ENCODE measurements at places on chromosomes 3 and 15.

DNA sequence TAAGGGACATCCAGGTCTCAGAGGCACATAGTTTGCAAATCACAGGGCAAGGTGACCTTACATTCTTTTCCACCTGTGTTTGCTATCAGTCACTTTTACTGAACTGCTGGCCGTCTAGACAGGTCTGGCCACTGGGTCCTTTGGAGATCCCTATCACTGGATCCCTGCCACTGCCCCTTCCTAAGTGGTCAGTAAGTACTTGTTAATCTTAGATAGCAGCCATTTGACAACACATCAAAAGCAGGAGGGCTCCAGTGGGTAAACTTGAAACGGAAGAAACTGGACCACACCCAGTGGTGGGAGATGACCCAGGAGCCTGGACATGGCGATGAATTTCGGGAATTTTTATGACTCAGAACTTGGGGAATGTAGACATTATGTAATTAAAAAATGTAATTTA lies 28.9 kb upstream of the RASGRP1 start:
- H3K27me3 ChIP-seq = peaks cover 18% of the 10 kb centered on the region
- no peak for DNase-seq
- no peaks in the 10 kb centered on the region for H3K36me3 ChIP-seq
- H3K27ac ChIP-seq = no peak overlapping the region
- no peak overlapping the region for H3K4me3 ChIP-seq

GRCh38 chr3:4596612-4597011 lies 103.5 kb downstream of the ITPR1 start:
- DNase-seq = no peak
- H3K4me3 ChIP-seq = no peak overlapping the region
- H3K36me3 ChIP-seq = no peaks in the 10 kb centered on the region
- H3K4me1 ChIP-seq = no peaks in the 10 kb centered on the region
- H3K27ac ChIP-seq = no peak overlapping the region

DNA sequence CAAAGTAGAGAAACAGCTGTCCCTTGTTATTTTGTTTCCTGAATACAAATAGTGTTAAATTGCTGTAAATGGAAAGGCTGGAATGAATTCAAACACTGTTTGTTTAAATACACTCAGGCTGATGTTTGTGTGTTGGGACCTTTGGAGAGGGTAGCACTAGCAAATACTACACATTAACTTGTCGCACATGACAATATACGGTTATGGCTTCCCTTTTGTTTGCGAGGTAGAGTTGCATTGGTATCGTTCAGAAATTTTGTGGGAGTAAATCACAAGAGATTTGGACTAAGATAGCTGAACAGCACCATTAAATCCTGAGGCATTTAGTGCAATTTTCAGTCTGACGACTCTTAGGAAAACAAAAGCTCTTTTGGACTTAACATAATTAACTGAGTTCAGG lies 213.0 kb upstream of the ROBO2 start:
- no peak overlapping the region for H3K27ac ChIP-seq
- H3K4me1 ChIP-seq = peaks cover 2% of the 10 kb centered on the region
- peak; percentile 6 for DNase-seq
- no peak overlapping the region for H3K4me3 ChIP-seq
- no peaks in the 10 kb centered on the region for H3K27me3 ChIP-seq
- no peaks in the 10 kb centered on the region for H3K36me3 ChIP-seq

- H3K27me3 ChIP-seq = no peaks in the 10 kb centered on the region
- no peak for DNase-seq
- H3K27ac ChIP-seq = no peak overlapping the region
- H3K36me3 ChIP-seq = no peaks in the 10 kb centered on the region
- no peak overlapping the region for H3K4me3 ChIP-seq
These were observed 50.2 kb downstream of the AKAP13 start for GRCh38 chr15:85430406-85431204.

- H3K36me3 ChIP-seq = no peaks in the 10 kb centered on the region
- no peak for DNase-seq
- H3K4me3 ChIP-seq = no peak overlapping the region
These were observed 17.0 kb downstream of the ILDR1 start for GRCh38 chr3:122004991-122005565.

- no peak for DNase-seq
- H3K27ac ChIP-seq = no peak overlapping the region
- H3K27me3 ChIP-seq = no peaks in the 10 kb centered on the region
- no peak overlapping the region for H3K4me3 ChIP-seq
- peaks cover 4% of the 10 kb centered on the region for H3K4me1 ChIP-seq
These were observed 46.3 kb downstream of the FMN1 start for GRCh38 chr15:33148129-33148751.

DNA sequence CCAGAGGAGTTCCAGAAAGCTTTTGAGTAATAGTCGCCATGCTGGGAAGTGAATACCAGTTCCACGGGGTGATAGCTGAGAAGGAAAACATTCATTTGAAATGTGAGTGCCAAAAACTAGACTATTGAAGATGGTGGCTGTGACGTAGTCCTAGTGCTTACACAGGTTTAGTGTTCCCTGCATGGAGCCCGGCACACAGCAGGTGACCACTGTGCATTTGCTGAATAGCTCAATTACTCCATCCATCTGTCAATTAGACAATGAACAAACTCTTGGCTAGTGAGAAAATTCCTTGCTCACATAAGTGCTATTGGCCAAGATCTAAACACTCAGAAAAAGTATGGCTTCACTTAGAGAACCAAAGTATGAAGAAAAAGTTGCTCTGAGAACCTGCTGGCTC lies 448.1 kb upstream of the WNT5A start:
- H3K27ac ChIP-seq = no peak overlapping the region
- H3K27me3 ChIP-seq = no peaks in the 10 kb centered on the region
- no peak overlapping the region for H3K4me3 ChIP-seq

DNA sequence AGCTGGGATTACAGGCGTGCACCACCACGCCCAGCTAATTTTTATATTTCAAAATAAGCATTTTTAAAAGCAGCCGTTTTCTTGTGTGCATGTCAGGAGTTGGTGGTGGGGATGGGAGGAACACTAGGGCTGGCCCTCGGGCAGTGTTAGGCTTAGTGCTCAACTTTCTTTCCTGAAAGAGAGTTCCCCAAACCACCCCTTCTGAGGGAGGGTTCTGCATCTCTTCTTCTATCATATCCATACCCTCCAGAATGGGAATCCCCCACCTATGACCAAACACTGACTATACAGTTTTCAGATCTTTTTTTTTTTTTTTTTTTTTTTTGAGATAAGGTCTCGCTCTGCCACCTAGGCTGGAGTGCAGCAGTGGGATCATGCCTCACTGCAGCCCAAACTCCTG lies 12.5 kb downstream of the PFKFB4 start:
- peaks cover 6% of the 10 kb centered on the region for H3K4me1 ChIP-seq
- H3K4me3 ChIP-seq = no peak overlapping the region
- no peak for DNase-seq
- H3K36me3 ChIP-seq = peaks cover 48% of the 10 kb centered on the region
- H3K27me3 ChIP-seq = no peaks in the 10 kb centered on the region
- no peak overlapping the region for H3K27ac ChIP-seq

DNA sequence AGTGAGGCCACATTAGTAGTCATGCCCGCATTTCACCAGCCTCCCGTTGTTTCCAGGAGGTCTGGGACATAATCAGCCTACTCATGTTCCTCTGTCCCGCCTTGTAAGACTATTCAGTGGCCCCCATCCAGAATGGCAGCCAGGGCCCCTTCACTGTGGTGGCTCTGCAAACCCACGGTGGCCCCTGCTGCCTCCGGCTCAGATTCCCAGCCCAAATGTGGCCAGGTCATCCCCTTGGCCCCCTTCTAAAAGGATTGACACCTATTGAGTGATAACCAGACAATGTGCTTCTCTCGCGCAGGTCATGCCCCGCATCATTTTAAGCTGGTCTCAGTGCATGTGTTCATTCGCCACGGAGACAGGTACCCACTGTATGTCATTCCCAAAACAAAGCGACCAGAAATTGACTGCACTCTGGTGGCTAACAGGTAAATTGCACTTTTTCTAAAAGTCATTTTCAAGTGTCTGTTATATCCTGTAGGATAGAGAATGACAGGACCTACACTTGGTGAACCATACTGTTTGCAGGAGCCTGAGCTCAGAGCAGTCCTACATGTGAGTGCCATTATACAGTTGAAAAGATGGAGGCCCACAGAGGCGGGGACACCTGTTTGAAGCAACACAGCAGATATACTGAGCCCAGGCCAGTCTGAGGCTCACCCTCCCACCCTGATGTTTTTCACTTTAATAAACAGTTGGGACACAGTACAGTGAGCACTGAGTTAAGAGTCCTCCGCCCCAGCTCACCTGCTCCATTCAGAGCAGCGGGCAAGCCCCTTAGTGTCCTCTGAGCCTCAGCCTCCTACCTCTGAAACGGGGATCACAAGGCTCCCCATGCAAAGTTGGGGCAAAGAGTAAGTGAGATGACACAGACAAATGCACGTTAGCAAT lies 47.7 kb downstream of the PXYLP1 start:
- peak; percentile 27 for DNase-seq
- peak overlapping the region; percentile 94 for H3K27ac ChIP-seq
- peaks cover 7% of the 10 kb centered on the region for H3K36me3 ChIP-seq
- H3K27me3 ChIP-seq = no peaks in the 10 kb centered on the region

DNA sequence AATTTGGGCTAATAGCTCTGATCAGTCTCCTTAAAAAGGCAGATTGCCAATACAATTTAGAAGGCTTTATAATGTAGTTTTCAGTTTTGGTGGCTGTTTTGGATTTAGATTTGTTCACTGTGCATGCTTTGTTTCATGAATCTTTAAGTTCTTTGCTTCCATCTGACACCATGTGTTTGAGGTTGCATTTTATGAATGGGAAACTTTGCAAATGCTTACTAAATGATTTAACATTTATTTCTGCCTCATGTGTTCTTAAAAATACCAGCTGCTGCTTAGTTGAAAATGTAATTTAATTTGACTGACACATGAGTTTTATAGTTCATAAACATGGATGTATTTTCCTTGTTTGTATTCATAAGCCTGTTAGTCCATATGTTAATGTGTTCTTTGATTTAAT lies 78.6 kb downstream of the RNF13 start:
- H3K27ac ChIP-seq = no peak overlapping the region
- no peaks in the 10 kb centered on the region for H3K36me3 ChIP-seq
- no peaks in the 10 kb centered on the region for H3K27me3 ChIP-seq
- peaks cover 2% of the 10 kb centered on the region for H3K4me1 ChIP-seq

DNA sequence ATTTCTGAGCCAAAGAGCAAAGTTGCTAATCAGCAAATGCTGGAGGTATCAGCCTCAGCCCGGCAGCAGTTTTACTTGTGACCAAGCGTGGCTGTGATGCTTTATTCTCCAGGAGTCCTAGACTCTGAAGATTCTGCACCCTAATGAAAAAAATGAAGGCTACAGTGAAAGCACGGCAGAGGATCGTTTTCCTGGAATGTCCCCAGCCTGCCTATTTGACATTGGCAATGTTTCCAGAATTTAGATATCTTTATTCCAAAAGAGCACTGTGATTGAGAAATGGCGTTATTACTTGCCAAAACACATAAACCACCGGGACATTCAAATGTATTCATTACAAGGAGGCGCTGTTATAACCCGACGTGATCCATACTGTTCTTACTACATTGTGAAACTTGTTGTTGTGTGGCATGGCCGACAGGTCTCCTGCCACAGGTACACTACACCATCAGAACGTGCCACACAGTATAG lies 263.8 kb downstream of the SLCO3A1 start:
- no peaks in the 10 kb centered on the region for H3K4me1 ChIP-seq
- H3K27ac ChIP-seq = no peak overlapping the region
- no peak for DNase-seq
- no peaks in the 10 kb centered on the region for H3K27me3 ChIP-seq
- peak overlapping the region; percentile 17 for H3K4me3 ChIP-seq

DNA sequence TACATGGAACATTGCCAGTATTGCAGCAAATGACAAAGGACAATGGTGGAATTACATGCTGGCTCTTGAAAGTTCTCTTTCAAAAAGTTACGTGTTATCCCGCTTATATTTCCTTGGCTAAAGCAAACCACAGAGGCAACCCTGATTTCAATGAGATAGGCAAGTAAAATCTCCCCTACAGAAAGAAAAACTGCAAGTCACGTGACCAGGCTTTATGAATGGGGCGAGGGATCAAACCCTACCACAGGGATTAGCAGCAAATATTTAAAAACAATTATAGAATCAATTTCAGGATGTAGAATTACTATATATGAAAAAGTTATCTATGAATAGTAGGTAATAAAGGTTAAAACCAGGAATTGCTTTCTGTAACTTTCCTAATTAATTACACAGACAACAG lies 603.4 kb upstream of the GBE1 start:
- no peaks in the 10 kb centered on the region for H3K4me1 ChIP-seq
- H3K27me3 ChIP-seq = no peaks in the 10 kb centered on the region
- no peak overlapping the region for H3K4me3 ChIP-seq
- no peak for DNase-seq
- H3K27ac ChIP-seq = no peak overlapping the region

DNA sequence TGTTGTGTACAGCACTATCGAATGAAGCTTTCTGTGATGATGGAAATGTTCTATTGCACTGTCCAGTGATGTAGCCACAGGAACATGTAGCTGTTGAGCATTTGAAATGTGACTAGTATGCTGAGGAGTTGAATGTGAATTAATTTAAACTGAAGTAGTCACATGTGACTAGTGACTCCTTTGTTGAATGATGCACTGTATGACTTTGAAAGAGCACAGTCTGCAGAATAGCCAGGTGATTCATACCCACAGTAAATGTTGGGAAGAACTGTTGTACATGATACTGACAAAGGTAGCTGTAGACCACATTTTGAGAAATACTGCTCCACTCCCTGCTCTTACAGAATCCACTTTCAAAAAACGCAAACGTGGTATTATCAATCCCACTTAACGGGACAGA lies 34.0 kb upstream of the ACTL6A start:
- H3K4me3 ChIP-seq = no peak overlapping the region
- DNase-seq = peak; percentile 57
- no peak overlapping the region for H3K27ac ChIP-seq
- no peaks in the 10 kb centered on the region for H3K4me1 ChIP-seq
- H3K36me3 ChIP-seq = no peaks in the 10 kb centered on the region

- H3K27ac ChIP-seq = no peak overlapping the region
- DNase-seq = peak; percentile 54
- H3K4me3 ChIP-seq = no peak overlapping the region
- no peaks in the 10 kb centered on the region for H3K4me1 ChIP-seq
- H3K36me3 ChIP-seq = peaks cover 8% of the 10 kb centered on the region
These were observed 108.7 kb upstream of the TSPAN3 start for GRCh38 chr15:77179541-77179998.

- no peaks in the 10 kb centered on the region for H3K27me3 ChIP-seq
- H3K27ac ChIP-seq = no peak overlapping the region
- no peak overlapping the region for H3K4me3 ChIP-seq
- no peaks in the 10 kb centered on the region for H3K4me1 ChIP-seq
These were observed 641.2 kb upstream of the ARRDC4 start for GRCh38 chr15:97319291-97319690.

GRCh38 chr15:94493176-94493575 lies 261.8 kb downstream of the MCTP2 start:
- H3K4me1 ChIP-seq = no peaks in the 10 kb centered on the region
- H3K27ac ChIP-seq = no peak overlapping the region
- no peaks in the 10 kb centered on the region for H3K27me3 ChIP-seq

GRCh38 chr15:83062768-83063180 lies 4.3 kb downstream of the BTBD1 start:
- H3K27me3 ChIP-seq = no peaks in the 10 kb centered on the region
- no peak overlapping the region for H3K4me3 ChIP-seq

Data from mesenchymal stem cell (in vitro differentiated cells and primary cell).